ENCODE measurements at places on chromosomes 16 and 17.

- DNase-seq = no peak
Measured at GRCh38 chr16:30395992-30396585, 869 bp downstream of the ZNF48 start.

GRCh38 chr16:9787717-9788116, 394.5 kb downstream of the GRIN2A start:
- no peak for DNase-seq

DNA sequence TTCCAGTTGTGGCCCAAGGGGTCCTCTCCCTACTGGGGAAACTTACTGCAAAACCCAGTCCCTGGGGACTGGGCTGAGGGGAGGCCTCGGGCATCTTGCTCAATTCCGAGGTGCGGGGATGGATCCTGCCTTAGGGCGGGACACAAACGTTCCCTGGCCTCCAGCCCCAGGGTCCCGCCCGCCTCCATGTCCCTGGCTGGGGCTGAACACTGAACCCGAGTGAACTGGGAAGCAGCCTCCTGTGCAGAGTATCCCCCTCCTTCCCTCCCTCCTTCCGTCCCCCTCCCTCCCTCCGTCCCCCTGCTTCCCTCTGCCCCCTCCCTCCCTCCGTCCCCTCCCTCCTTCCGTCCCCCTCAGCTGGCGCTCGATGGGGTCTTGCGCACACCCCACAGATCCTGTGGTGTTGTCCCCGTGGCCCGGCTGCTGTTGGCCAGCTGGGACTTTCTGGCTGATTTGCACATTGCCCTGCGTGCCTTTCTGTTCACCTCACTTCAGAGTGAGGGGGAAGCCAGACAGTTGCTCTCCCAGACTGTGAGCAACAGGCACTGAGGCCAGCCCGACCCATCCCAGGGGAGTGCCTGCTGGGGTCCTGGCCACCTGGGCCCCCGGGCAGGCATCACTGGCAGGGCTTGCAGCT, 5.5 kb downstream of the TRAF7 start:
- DNase-seq = no peak

DNA sequence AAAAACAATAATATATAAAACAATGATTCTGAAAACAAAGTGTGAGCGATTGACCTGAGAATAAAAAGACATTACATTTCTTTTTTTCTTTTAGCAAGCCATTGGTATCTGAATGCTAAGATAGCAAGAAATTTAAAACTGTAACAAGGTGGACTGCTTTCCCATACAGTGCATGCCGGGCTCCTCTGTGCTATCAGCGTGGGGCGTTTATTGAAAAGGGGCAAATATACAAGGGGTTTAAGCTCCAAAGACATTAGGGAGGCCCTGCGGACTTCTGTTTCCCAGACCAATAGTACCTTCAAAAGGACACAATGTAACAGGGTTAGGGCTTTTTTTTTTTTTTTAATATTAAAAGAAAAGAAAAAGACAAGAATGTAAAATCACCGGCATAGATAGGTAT, 261.3 kb downstream of the ZFHX3 start:
- DNase-seq = no peak

GRCh38 chr16:77359065-77359502, 75.8 kb downstream of the ADAMTS18 start:
- DNase-seq = no peak

DNA sequence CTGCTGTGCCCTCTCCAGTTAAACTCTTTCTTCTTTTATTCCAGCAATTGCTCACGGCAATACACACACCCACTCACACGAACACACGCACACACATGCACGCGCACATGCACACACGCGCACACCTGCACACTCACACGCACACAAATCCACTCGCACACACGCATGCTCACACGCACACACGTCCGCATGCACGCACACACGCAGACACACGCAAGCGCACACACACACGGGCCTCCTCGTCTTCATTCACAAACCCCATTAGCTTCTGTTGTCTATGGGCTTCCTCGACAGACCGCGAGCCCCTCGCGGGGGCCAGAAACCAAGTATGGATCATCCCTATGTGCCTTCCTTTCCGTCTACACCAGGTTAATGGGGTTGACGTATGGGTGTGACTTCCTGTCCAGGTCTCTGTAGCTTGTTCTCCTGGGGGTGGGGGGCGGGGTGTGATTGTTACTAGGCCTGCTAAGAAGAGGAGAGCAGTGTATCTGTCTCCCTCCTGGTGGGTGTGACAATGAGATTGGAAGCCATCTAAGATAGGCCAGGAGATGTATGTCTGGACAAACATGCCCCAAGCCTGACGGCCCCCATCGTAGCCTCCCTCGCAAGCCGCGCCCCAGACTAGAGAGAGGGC, 670 bp upstream of the CTF1 start:
- no peak for DNase-seq

DNA sequence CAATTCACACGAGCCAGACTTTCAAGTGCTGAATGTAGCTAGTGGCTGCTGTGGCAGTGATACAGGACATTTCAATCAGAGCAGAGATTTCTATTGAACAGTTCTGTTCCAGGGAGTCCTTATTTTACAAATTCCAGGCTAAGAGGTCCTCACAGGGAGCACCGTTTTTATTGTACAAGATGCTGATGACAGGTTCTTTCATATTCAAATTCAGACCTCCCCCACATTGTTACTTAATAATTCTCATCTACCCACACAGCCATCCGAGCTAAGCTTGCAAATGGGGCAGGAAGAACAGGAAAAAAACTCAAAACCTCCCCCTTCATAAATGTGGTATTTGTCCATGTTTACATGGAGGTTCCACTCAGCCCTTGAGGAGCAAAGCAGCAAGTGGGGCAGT, 9.8 kb downstream of the GABARAPL2 start:
- no peak for DNase-seq

DNA sequence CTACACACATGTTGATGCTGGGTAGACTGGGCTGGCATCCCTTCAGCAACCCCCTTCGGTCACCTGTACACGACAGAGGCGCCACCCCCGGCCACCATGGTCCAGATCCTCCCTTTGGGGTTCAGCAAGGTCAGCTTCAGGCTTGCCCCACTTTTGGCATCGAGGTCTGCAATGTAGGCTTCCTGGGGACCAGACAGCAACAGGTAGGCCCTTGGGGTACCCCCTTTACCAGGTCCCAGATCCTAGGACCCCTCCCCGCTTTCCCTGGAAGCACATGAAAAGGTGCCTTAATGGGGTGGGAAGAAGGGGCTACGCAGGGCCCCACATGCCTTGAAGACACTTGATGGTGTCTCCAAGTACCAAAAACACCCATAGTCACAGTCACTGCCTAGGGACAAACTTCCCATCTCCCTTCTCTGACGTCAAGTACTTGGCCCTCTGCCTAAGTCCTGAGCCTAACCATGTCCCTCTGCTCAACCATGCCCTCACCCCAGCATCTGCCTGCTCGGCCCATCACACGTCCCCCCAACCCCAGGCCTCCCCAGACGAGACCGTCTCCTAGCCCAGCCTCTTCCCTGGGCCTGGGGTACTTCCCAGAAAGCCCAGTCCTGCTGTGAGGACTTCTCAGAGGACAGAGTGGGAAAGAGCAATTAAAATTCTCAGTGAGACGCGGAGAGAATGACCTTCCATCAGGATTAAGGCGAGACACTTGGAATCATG, 12.1 kb downstream of the ACLY start:
- DNase-seq = no peak

DNA sequence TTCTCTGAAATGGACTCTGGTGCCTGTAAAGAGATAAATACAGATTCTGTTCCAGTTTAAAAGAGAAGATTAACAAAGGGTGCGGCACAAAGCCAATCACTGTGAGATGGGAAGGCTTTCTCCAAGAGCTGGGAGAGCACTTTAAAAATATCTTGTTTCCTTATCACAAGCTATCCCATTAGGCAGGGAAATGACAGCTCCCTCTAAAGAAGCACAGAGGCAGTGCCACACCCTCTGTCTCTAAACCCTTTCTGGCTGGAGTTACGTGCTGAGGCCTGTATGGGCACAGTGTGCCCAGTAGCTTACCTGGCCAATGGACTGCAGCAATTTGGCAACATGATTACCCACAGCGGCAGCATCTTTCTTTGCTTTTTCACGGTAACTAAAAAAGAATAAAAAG, 9.0 kb upstream of the TERB1 start:
- DNase-seq = no peak

DNA sequence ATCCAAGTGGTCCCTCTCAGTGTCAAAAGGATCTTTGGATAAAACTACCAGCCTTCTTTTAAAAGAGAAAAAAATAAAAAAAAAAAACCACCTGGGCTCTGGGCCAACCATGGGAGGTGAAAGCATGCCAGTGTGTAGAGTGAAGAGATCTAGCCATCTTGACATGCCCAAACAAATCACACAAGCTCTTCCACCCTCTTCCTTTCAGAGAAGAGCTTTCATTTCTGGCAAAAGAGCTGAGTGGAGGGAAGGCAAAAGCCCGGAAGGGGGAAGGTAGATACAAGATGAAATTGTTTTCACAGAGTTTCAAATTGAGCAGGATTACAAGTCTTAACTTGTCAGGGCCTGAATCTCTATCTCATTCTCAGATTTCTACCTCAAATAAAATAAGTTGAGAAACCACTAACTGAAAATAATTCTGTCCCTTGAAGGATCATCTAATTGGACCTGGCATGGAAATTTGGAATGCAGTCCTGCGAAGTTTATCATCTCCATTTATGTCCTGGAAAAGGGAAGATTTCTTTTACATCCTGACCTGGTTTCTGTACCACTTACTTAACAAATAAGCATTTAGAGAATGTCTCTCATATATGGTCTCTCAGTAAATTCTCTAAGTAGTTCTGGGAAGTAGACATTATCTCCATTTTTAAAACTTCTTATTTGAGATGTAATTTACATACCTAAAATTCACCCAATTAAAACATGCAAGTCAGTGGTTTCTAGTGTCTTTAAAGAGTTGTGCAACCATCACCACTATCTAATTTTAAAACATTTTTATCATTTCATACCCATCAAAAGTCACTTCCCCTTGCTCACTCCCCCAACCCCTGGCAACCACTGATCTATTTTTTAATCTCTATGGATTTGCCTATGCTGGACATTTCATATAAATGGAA, 93.7 kb downstream of the TANGO6 start:
- DNase-seq = no peak

GRCh38 chr17:69111794-69112193, 29.9 kb downstream of the ABCA6 start:
- no peak for DNase-seq

GRCh38 chr17:83081684-83082201, 2.3 kb downstream of the METRNL start:
- DNase-seq = no peak

DNA sequence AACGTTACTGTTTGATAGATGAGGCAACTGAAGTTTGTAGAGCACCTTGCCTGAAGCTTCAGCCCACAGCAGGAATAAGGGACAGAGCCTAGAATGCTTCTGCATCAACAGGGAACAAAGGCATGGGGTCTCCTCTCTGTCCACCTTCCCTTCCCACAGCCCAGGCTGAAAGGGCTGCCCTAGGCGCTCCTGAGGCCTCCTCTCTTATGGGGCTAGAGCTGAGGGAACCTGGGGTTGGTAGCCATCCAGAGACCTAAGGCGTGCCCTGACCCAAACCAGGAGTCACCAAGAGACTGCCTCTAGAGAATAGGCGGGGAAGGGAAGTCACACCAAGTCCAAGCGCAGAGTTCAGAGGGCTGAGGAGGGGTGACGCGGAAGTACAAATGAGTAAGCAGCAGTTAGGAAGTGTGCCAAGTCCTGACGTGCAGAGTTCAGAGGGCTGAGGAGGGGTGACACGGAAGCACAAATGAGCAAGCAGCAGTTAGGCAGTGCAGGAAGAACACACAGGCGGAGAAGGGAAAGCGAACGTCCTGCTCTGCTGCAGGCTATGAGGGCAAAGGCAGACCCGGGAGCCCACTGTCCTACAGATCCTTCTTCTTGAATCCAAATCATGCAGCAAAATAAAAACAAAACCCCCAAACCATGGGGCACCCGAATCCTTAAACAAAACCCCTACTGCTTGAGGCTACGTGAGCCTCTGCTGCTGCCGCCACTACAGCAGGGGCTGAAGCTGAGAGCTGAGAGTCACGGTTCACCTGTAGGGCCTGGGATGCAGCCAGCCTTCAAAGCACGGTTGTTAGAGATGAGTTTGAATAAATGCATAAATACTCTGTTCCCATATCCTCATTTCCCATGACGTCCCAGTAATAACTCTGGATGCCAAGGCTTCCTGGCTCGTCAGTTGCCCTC, 2.7 kb upstream of the SPG7 start:
- DNase-seq = peak; percentile 93

DNA sequence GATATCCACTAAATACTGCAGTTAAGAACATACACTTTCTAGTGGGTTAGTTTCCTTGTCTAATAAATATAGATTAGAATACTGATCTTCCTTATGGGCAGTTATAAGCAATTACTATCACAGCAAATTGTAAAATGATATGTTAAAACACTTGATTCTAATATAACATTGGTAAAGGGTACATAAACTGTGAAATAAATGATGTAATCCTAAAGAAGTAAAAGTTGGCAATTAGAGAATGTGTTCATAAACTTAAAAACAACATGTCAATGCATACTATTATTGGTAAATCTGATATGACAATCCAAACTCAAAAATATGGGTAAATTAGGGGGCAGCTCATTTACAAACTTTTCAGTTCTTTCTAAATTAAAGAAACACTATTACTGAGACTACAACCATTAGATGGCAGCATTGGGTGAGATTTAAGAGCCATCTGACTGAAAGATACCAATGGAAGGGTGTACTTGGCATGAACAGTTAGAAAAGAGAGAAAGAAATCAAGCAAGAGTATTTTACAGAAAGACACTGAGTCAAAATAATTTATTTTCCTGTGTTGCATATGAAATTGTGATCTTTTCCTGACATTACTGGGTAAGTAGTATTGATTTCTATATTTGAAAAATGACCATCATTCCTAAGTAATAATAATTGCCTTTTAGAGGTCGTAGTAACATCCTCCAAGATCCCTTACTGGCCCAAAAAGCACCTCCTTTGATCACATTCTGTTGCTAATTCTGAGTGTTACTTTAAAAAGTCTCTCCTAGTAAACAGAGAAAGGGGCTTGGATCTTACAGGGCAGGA, 119.6 kb downstream of the SPAG9 start:
- DNase-seq = no peak

DNA sequence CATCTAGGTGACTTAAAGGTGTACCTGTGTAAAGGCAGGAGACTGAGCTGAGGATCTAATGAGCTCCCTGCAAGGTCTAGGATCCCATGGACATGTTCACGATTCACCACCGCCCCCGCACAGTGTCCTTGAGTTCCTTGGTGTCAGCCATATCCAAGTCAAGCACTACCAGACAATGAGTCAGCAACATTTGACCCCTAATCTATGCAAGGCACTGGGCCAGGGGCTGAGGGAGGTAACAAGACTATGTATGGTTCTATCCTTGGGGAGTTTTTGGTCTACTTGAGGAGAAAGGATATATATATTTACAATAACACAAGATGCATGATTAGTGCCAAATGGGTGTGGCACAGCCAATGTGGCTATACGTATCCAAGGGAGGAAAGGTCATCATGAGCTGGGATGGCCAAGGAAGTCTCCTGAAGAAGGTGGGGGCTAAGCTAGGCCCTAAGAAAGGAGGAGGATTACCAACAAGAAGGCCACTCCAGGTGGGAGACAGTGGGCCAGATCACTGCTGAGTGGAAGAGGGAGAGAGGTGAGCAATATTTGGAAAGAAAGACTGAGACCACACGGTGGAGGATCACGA, 35.0 kb downstream of the ITGB3 start:
- DNase-seq = no peak

Data from activated CD4-positive, alpha-beta T cell treated with anti-CD3 and anti-CD28 coated beads for 48 hours (primary cell).